Upper lobe of right lung (tissue), 1 donor: ENCODE measurements at places on chromosomes 6 and 20. TPM values are rescaled to one million over a fixed set of nuclear protein-coding genes. Genes with fewer than 3 reads are reported as not detected.

GRCh38 chr20:45813489-45813888, 1.0 kb downstream of the UBE2C start:
- H3K27ac ChIP-seq = no peak overlapping the region
- H3K4me3 ChIP-seq = no peak overlapping the region
- peaks cover 32% of the 10 kb centered on the region for H3K36me3 ChIP-seq
- H3K4me1 ChIP-seq = peaks cover 11% of the 10 kb centered on the region
- DNase-seq = no peak

GRCh38 chr6:39330057-39330456, 7.6 kb upstream of the KCNK16 start:
- H3K4me3 ChIP-seq = no peak overlapping the region
- no peak for DNase-seq
- no peaks in the 10 kb centered on the region for H3K27me3 ChIP-seq
- H3K36me3 ChIP-seq = no peaks in the 10 kb centered on the region
- no peaks in the 10 kb centered on the region for H3K4me1 ChIP-seq

- DNase-seq = no peak
- H3K27me3 ChIP-seq = no peaks in the 10 kb centered on the region
- H3K27ac ChIP-seq = no peak overlapping the region
- no peaks in the 10 kb centered on the region for H3K4me1 ChIP-seq
- H3K4me3 ChIP-seq = no peak overlapping the region
These were observed 18.4 kb downstream of the POPDC3 start for GRCh38 chr6:105161421-105161820.

GRCh38 chr6:130008236-130008873, 10.0 kb upstream of the L3MBTL3 start:
- no peaks in the 10 kb centered on the region for H3K36me3 ChIP-seq
- DNase-seq = no peak
- H3K4me1 ChIP-seq = no peaks in the 10 kb centered on the region
- H3K27ac ChIP-seq = no peak overlapping the region

Gene RBM12
- total RNA-seq = 72.5 TPM

Gene TSPO2
- total RNA-seq = not detected

Gene OR2H2
- total RNA-seq = not detected
